ENCODE measurements at places on chromosomes 6 and 20.

- DNase-seq = no peak
These were observed 62.0 kb upstream of the TASP1 start for GRCh38 chr20:13700761-13701160.

- DNase-seq = no peak
These were observed 143.1 kb upstream of the ARID1B start for GRCh38 chr6:156634048-156634447.

GRCh38 chr6:145814035-145814500 lies 527 bp downstream of the FBXO30 start:
- peak; percentile 20 for DNase-seq

DNA sequence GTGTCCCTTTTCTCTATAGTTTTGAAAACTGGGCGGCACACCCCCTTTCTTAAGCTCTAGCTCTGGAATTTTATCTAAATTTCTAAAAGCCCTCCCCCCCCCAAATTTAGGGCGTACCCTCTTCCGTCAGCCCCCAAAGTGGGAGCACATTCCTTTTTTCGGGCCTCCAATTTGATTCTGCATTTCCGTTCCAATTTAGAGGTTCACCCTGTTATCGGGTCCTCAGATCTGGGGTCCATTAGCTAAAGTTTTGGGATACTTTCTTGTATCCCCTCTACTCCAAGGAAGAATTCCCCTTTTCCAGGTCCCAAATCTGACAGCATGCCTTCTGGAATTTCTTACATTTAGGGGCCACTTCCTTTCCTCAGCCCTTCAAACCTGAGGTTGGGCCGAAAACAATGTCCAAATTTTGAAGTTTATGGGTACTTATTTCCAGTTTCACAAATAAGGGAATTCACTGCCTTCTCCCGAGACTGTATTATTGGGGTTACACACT lies 796 bp downstream of the PHF20 start:
- DNase-seq = no peak

GRCh38 chr6:98641949-98642719 lies 192.2 kb upstream of the POU3F2 start:
- no peak for DNase-seq

- DNase-seq = no peak
These were observed 39.4 kb downstream of the MAP7 start for GRCh38 chr6:136510782-136511181.

DNA sequence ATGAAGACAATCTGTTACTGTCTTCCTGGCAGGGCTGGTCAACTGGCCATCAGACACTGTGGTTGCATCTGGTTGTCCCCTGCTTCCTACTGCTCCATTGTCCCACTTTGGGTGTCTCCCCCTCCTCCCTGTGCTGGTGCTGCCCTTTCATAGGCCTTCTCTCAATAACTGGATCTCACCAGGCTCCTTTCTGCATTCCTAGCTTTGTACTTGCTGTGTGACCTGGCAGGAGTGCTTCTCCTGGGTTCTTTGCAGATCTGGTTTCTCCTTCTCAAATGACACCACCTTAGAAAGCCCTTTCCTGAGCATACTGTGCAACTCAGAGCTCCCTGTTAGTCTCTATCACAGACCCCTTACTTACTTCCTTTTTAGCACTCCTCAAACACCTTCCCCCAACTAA lies 223.0 kb downstream of the BCKDHB start:
- DNase-seq = no peak

DNA sequence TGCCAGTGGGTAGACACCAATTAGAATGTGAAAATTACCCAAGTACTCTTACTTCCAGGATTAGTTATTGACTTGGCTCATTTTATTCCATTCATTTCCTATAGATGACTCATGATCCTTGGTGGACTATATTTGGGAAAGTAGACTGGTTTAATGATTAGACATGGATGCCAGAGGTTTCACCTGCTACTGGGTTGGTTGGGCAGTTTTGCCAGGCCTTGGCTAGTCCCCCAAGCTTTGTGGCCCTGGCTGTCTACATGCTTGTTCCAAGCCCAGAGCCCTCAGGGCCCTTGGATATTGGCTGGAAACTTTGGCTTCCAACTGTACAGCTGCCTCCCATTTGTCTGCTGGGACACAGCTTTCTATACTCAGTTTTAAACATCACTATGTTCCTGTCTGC lies 104.1 kb downstream of the ZFP64 start:
- DNase-seq = no peak

- no peak for DNase-seq
These were observed 3.4 kb downstream of the CYB5R4 start for GRCh38 chr6:83862776-83863471.

GRCh38 chr6:90230548-90231215 lies 66.0 kb downstream of the BACH2 start:
- no peak for DNase-seq

GRCh38 chr6:34489207-34489805 lies 23.4 kb downstream of the PACSIN1 start:
- no peak for DNase-seq

- no peak for DNase-seq
These were observed 12.2 kb downstream of the GTPBP2 start for GRCh38 chr6:43616725-43617472.

- DNase-seq = peak; percentile 45
These were observed 398.8 kb downstream of the ESR1 start for GRCh38 chr6:152206072-152206818.

DNA sequence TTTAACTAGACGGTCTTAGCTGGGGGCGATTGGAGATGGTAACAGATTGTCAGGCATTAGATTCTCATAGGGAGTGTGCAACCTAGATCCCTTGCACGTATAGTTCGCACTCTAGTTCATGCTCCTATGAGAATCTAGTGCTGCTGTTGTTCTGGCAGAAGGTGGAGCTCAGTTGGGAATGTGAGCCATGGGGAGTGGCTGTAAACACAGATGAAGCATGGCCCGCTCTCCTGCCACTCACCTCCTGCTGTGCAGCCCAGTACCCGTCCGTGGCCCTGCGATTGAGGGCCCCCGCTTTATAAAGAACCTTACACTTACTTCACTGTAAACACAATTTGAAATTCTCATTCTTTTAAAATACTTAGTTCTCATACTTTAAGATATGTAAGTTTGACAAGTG lies 339.4 kb downstream of the CDH26 start:
- DNase-seq = no peak

DNA sequence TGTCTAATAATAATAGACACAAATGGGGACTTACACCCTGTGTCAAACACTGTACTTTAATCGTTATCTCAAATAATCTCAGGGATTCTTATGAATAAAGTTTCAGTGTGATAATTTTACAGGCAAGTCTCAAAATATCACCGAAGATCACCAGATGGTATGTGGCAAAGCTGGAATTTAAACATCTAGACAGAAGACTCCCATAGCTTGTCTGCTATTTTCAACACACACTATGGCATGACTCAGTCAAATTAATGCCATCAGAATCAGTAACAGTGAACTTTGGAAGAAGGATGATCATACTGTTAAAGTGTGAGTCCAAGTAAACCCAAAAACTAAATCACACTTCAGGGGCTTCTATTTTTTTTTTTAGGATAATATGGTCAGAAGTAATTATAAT lies 867.6 kb upstream of the FLRT3 start:
- no peak for DNase-seq

- no peak for DNase-seq
These were observed 51.9 kb downstream of the ILRUN start for GRCh38 chr6:34644716-34645115.

- no peak for DNase-seq
These were observed 159.1 kb upstream of the TOP1 start for GRCh38 chr20:40869218-40870147.

DNA sequence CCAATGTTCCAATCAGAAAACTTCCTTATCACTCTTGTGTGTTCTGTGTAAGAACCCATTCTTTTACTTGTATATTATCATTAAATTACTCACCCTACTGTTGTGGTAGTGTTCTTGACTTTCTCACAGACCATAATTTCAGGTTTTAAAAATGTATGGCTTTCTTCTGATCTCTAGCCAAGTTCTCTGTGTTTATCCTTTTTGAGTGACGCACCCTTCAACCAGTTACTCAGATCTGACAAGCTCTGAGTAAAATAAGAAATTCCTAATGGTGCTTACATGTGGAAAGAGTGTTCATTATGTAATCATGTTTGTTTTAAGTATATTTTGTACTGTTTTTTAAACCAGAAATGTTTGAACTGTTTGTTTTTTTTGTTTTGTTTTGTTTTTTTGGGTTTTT lies 11.0 kb downstream of the TBPL1 start:
- DNase-seq = no peak

GRCh38 chr6:35449287-35449881 lies 2.8 kb upstream of the FANCE start:
- DNase-seq = no peak

- DNase-seq = no peak
These were observed 28.0 kb upstream of the ANGPT4 start for GRCh38 chr20:944148-944547.

- peak; percentile 24 for DNase-seq
These were observed 336.9 kb downstream of the CD83 start for GRCh38 chr6:14454473-14454775.

GRCh38 chr20:51972056-51972455 lies 169.7 kb upstream of the SALL4 start:
- DNase-seq = no peak

- DNase-seq = no peak
These were observed 102.1 kb upstream of the STMND1 start for GRCh38 chr6:16999491-17000436.

- no peak for DNase-seq
These were observed 91.0 kb downstream of the TOX2 start for GRCh38 chr20:44005661-44006060.

GRCh38 chr6:20873425-20874190 lies 339.4 kb downstream of the CDKAL1 start:
- no peak for DNase-seq

DNA sequence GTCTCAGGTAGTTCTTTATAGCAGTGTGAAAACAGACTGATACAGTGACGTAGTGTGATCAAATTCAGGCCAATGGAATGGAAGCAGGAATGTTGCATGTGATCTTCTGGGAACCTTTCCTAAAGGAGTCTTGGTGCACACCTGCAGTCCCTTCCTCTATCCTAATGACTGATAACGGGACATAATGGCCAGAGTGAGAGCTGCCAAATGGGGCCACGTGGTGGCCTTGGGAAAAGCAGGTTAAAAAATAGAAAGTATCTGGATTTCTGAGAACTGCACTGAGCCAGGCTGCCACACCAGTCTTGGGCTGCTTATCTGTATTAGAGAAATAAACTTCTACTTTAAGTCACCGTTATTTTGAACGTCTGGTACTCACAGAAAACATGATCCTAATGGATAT lies 51.9 kb downstream of the MEP1A start:
- no peak for DNase-seq

- DNase-seq = no peak
These were observed 146.4 kb upstream of the STXBP5 start for GRCh38 chr6:147057705-147058342.

DNA sequence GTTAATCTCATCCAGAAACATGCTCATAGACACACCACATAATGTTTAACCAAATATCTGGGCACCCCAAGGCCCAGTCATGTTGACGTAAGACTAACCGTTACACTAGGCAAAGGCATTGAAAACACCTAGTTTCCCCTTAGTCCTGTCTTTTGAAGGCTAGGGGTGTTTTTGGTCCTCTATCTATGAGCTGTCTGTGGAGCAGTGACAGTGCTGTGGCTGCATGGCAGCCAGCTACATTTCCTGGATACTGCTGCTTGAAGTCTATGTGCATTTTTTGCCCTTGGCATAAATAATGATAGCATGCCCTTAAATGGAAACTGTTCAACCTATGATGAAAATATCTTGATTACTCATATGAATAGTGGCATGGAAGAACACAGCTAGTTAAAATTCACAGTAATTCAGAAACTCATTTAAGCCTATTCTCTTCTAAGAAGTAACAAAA lies 18.6 kb downstream of the FARS2 start:
- no peak for DNase-seq

DNA sequence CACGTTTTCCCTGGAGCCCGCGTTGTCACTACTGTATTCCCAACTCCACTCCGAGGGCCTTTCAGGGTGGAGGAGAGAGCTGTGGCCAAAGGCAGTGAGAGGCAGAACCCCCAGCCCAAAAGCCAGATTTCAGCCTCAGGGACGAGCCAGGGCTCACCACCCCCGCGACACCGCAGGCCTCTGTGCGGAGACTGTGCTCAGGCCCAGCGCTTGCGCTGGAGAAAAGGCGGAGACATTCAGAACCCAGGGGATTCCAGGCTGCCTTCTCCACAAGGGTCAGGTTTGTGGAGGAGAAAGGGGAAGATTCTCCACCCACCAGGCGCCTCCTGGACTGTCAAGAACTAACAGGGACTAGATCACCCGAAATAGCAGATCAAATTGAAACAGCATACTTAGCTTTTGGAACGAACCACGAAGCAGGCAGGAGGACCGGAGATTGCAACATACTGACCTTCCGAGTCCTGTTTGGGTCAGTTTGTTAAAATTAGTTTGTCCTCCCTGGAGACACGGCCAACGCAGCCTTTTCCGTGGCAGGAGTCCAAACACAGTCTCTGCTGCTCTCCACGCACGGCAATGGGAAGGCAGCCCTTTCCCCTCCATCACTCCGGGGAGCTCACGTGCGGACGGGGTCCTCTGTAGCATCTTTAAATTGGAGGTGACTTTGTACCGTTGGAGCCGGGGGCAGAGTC lies 14.4 kb downstream of the DLL1 start:
- no peak for DNase-seq

GRCh38 chr6:2363211-2363610 lies 117.8 kb upstream of the GMDS start:
- DNase-seq = no peak

Data from stimulated activated CD4-positive, alpha-beta T cell treated with anti-CD3 and anti-CD28 coated beads, Interleukin-4, amount 100 ng/mL, for 48 hours (primary cell).